H9 (cell line): ENCODE measurements at places on chromosomes 6 and 20.
A peak's percentile ranks its signal among the peaks of the same experiment; 100 is the strongest.

DNA sequence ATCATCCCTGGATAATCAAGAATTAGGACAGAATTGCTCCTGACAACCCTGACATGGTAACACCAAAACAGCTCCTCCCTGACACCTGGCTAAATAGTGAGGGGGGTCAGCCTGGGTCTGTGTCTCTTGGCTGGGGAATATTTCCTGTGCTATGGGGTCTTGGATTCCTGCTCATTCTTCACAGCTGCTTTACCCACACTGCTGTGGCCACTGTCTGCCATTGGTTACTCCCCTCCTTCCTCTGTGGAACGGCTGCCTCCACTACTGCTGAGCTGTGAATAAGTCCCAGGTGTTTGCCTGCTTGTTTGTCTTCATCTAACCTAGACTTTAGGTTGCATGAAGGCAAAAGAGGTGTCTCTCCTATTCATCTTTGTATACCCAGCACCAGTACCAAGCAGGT is 33.9 kb upstream of the TXLNB start:
- no peak for DNase-seq

DNA sequence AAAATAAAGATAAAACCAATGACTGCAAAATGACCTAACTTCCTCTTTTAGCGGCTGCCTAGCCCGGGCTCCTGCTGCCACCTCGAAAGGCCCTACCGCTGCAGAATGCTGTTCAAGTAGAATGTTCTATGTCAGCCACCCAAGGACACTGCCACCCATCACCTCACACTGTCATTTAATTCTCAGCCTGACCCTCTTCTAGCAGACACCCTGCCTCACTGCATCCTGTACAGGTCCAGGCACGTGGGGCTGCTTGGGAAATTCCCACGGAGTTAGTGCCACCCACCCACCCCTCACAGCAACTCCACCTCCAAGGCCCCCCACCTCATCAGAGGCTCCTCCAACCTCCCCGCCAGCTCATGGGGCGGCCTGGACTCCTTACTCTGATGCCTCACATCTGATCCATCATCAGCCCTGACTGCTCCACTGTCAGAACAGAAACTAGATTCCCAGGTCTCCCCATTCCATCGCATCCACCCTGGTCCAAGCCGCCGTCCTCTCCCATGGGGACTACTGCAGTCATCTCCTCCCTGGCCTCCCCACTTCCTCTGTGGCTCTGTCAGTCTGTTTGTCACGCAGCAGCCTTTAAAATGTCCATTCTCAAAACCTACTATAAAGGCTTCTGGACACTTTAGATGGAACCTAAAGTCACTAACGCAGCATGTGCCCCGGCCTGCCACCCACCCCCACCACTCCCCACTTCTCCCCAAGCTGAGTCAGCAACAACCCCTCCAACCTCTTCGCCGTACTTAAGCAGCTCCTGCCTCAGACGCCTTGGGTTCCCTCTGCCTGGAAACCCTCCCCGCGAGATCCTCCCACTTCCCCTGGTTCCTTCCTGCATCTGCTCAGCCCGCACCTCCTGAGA is 17.0 kb downstream of the NFATC2 start:
- no peak for DNase-seq

DNA sequence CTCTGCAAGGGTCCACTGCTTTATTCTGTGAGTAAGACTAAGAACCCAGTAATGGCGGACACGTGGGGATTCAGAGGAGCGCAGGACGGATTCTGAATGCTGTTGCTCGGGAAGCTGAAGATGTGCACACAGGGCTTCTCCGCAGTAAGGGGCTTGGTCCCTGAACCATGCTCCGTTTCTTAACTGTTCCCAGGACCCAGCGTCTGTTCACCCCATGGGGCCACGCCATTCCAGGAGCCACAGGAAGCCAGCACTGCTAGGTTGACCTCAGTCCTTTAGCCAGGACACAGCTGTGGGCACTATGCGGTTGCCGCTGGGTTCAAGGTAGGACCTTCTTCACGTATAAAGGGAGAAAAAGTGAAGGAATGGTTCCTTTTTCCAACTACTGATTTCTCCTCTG is 59.8 kb downstream of the IRF4 start:
- peak; percentile 15 for DNase-seq

DNA sequence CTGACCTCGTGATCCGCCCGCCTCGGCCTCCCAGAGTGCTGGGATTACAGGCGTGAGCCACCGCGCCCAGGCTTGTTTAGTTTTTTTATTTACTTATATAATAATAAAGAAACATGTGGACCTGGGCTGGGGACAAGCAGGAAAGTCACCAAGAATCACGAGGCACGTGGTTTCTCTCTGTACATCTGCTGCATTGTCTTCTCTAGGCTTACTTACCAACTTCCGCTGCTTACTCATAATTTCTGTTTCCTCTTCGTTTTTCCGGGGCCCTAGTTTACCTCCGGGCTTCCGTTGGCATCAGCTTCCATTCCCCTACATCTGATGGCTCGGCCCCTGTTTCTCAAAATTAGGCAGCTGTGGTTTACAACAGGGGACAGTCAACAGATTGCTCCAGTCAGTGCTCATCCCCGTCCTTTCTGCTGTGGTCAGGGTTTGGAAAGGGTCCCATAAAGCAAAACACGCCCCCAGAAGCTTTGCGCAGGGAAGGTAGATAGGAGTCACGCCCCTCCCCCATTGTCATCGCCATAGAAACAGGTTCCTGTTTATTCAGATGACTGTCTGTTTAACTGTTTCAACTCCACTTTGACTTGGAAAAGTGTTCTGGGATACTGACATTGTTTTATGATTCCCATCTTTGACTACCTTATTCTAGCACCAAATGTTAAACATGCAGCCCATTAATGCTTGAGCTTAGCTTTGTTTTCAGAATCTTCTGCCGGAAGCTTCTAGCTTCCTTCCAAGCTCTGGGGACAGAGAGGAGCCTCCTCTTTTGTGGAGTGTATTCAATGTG is 31.9 kb upstream of the TXLNB start:
- peak; percentile 70 for DNase-seq

- DNase-seq, result no peak
Observed at GRCh38 chr6:100593522-100593921, 128.8 kb upstream of the SIM1 start.

DNA sequence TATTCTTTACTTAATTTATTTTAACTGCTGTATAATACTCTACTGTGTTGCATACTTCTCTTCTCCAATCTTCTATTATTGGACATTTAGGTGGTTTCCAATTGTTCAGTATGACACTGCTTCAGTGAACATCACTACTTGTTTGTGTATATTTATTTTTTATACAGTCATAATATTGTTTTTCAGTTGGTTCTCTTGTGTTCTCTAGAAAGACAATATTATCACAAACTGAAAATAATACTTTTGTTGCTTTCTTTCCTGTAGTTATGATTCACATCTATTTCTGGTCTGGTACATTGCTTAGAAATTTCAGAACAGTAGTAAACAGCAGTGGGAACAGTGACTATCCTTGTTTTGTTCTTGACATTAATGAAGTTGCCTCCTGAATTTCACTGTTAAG is 62.8 kb upstream of the GTSF1L start:
- no peak for DNase-seq

DNA sequence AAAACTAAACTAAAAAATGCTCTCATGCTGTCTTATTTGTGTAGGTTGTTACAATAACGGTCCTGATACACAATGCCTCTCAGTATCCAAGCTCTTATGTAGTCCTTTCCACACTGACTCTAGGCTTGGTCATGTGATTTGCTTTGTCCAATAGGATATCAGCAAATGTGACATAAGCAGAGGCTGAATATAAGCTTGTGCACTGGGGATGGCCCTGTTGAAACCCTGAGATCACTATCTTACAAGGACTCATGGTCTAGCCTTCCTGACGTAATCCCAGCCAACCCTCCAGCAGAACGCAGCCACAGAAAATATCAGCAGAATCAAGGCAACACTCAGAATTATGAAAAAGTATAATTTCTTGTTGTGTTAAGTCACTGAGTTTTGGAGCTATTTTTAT is 145.1 kb upstream of the CCN2 start:
- no peak for DNase-seq

GRCh38 chr6:149939909-149940671 is 1.7 kb upstream of the ULBP2 start:
- no peak for DNase-seq

- no peak for DNase-seq
Observed at GRCh38 chr20:45909817-45910669, 1.9 kb downstream of the PLTP start.

GRCh38 chr6:37218511-37218910 is 39.1 kb upstream of the TBC1D22B start:
- DNase-seq, result no peak

DNA sequence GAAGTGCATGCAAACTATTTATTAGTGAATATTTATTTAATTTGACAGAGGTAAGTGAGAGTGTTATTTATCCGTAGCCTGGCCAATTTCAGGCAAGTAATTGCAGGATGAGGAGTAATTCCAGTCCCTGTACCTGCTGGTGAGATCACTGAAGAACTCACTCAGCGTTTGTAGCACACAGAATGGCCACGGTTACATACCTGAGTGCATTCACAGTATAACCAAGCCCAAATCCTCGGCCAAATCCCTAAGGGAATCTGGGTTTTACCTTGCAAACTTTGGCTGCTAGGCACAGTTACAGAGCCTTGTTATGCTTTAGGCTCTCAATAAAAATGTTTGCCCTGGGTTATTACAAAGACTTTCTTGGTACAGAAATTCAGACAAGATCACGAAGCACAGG is 93.3 kb downstream of the KCNQ5 start:
- no peak for DNase-seq
